ENCODE measurements at places on chromosomes 1 and 21.

- no peak for DNase-seq
Observed at GRCh38 chr1:221237587-221237986, 358.3 kb downstream of the HLX start.

DNA sequence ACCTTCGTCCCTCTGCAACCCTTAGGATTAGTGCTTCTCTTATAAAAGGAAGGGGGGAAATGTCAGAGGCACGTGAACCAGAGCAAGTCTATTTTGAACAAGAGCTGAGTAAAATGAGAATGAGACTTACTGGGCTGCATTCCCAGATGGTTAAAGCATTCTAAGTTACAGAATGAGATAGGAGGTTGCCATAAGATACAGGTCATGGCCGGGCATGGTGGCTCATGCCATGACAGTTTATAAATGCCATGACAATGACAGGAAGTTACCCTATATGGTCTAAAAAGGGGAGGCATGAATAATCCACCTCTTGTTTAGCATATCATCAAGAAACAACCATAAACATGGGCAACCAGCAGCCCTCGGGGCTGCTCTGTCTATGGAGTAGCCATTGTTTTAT lies 2.5 kb upstream of the AQP10 start:
- DNase-seq = no peak

DNA sequence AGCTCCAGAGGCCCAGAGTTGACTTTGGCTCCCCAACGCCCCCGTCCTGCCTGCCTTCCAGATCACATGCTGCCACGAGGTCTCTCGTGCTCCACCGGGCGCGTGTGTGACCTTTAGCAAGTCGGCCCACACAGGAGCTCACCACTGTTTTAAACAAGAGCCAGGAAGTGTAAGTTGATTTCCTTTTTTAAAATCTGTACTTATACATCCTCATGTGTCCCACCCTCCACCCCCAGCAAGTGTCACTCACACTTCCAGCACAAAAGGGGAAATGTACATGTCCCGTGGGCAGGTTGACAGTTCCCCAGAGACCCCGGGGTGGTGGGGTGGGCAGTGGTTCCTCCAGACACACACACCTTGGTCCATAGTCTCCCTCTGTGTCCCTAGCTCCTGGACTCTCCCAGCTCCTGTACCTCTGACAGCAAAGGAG lies 84.4 kb downstream of the STUM start:
- no peak for DNase-seq

GRCh38 chr1:73452522-73452921 lies 745.5 kb downstream of the LRRIQ3 start:
- DNase-seq = no peak

GRCh38 chr1:66492424-66492823 lies 41.5 kb upstream of the SGIP1 start:
- no peak for DNase-seq

GRCh38 chr1:231597971-231598370 lies 28.6 kb upstream of the DISC1 start:
- DNase-seq = no peak

GRCh38 chr1:72296501-72296900 lies 14.2 kb upstream of the NEGR1 start:
- DNase-seq = no peak

DNA sequence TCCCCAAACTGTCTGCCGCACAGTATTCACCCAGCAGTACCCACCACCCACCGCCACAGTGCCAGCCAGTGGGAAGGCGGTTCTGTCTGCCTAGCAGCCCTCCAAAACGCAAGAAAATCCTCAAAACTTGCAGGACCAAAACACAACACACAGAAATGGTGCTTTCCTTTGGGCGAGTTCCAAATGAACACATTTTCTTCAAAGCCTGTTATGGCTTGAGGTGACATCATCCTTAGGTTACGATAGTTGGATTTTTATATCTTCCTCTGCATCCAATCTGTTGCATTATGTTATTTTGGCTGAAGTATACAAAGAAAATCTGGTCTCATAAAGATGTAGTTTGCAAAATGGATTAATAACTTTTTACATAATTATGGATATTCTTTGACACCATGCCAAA lies 8.4 kb upstream of the SPRR3 start:
- DNase-seq = no peak

GRCh38 chr21:26754853-26755252 lies 90.4 kb downstream of the ADAMTS1 start:
- DNase-seq = no peak

DNA sequence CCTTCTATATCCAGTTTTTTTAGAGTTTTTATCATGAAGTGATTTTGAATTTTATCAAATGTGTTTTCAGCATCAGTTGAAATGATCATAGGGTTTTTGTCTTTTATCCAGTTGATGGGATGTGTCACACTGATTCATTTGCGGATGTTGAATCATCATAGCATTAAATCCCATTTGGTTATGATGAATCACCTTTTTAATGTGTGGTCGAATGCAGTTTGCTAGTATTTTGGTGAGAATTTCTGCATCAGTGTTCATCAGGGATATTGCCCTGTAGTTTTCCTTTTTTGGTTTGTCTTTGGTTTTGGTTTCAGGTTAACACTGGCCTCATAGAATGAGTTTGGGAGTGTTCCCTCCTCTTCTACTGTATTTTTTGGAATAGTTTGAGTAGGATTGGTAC lies 80.3 kb downstream of the DIRAS3 start:
- no peak for DNase-seq

DNA sequence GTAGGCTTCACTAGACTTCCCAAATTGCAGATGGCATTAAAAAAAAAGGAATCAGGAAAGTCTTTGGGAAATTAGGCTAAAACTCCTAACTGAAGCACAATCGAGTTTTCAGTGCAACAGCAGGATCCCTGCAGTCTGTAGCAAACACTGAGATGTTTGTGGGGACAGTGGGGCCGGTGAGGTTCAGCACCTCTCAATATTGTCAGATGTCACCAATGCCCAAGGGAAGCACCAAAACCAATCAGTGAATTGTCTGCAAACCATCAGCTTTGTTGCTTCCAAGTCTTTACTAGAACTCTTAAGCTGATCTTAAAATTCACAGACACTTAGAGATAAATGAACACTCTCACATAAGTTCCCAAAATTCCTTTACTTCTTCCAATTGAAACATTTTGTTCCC lies 2.6 kb downstream of the ERG start:
- DNase-seq = no peak

GRCh38 chr1:48205522-48205921 lies 17.0 kb upstream of the SLC5A9 start:
- no peak for DNase-seq

- DNase-seq = no peak
Observed at GRCh38 chr1:119859647-119860046, 36.7 kb downstream of the ADAM30 start.

GRCh38 chr1:240522122-240522822 lies 89.7 kb downstream of the GREM2 start:
- peak; percentile 73 for DNase-seq

DNA sequence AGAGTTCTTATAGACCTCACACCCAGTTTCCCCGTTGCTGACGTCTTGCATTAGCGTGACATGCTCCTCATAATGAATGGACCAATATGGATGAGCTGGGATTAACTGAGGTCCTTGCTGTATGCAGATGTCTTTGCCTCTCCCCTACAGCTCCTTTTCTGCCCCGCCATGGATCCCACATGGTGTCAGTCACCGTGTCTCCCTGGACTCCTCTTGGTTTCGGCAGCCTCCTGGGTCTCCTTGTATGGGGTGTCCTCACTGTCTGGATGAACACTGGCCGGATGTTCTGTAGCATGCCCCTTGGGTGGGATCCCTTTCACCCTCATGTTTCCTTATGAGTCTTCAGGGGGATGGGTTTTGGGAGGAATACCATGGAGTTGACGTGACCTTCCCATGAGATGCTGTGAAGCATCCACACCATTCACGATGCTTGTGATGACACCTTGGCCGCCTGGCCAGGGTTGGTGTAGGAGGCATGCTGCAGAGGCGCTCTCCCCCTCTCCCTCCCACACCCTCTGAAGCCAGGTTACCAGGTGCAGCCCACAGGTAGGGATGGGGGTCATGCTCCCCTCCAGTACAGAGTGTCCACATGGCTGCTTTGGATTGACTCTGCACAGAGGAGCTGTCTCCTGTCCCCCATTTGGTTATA lies 4.4 kb downstream of the GJC2 start:
- no peak for DNase-seq

DNA sequence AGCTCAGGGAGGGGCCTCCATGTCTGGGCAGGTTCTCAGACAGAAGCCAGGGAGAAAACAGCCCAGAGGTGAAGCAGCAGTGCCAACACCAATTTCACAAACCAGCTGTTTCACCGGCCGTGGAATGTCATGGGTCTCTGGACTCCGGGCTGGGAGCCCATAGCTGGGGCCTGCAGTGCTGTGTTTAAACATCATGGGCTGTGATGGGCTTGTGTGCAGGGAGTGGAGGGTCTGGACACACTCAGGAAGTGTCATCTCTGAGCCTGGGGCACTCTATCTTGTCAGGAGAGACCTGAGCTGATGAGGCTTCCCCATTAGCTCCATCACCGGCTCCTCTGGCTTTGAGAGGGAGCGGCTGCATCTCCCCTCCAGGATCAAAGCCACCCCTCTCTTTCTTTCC lies 173.6 kb upstream of the IGSF21 start:
- DNase-seq = no peak

DNA sequence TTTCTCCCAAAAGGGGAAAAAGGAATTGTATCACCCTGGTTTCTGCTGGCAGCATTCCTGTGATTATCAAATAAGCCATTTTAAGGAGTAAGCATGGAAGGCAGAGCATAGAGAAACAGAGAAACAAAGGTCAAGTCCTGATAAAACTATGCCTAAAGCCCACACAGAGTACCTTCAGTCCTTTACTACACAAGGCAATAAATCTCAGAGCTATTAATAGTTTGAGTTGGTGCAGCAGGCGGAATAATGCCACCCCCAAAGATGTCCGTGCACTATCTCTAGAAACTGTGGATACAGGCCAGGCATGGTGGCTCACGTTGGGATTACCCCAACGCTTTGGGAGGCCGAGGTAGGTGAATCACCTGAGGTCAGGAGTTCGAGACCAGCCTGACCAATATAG lies 58.1 kb upstream of the ZBTB40 start:
- DNase-seq = no peak

DNA sequence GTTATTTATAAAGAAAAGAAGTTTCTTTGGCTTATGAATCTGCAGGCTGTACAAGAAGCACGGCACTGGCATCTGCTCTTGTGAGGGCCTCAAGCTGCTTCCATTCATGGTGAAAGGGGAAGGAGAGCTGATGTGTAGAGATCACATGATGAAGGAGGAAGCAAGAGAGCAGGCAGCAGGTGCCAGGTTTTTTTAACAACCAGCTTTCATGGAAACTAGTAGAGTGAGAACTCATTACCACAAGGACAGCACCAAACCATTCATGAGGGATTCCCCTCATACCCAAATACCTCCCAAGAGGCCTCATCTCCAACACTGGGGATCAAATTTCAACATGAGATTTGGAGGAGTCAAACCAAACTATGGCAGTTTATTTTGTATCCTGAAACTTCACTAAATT lies 85.8 kb upstream of the CAMK1G start:
- no peak for DNase-seq

- DNase-seq = no peak
Observed at GRCh38 chr1:36151845-36152203, 2.5 kb upstream of the TRAPPC3 start.

GRCh38 chr1:37001703-37002102 lies 32.6 kb downstream of the GRIK3 start:
- DNase-seq = no peak

- no peak for DNase-seq
Observed at GRCh38 chr1:179973198-179974110, 18.8 kb downstream of the CEP350 start.

DNA sequence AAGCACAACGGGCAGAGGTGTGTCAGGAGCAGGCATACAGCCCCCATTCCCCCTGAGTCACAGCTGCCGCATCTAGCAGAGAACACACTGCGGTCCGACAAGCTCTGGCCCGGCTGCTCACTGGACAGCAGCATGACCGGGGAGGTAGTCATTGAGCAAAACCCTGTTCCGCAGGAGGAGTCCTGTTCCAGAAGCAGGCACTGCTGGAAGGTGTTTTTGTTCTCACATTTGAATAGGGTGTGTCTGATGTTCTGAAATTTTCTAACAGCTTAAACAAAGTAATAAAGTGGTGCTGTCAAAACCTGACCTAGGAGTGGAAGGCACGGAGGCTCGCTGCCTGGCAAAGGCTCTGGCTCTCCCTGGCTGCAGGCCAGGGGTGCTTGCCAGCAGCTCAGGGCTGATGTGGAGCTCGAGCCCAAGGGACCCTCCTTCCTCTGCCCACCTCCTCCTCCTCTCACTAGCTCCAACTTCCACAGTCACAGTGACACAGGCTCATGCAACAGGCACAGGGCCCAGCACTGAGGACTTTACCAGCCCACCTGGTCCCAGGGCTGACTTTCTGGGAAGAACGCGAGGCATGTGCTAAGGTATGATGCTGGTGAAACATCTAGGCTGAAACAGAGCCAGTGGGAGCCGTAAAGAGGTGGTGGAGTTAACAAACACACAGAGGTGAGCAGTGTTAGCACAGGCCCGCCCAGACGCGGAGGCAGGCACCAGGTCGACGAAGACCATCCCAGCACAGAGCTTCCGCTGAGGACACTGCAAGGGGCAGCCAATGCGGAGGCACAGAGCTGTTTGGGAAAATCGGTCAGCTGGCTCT lies 118.6 kb upstream of the IFFO2 start:
- DNase-seq = no peak

DNA sequence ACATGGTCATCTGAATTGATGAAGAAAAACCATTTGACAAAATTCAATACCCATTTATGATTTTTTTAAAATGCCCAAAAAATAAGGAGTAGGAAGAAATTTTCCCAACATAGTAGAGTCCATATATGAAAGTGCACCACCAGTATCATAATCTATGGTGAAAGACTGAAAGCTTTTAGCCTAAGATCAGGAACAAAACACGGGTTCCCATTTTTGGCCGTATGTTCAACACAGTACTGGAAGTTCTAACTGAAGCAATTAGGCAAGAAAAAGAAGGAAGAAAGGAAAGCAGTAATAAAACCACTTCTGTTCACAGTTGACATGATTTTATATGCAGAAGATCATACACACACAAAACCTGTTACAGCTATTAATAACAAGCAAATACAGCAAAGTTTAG lies 227.8 kb upstream of the RAB4A start:
- DNase-seq = no peak

- no peak for DNase-seq
Observed at GRCh38 chr1:75074831-75075395, 59.3 kb upstream of the LHX8 start.

GRCh38 chr1:56180520-56181190 lies 398.7 kb downstream of the PLPP3 start:
- no peak for DNase-seq

GRCh38 chr1:91546876-91547275 lies 46.2 kb downstream of the CDC7 start:
- no peak for DNase-seq

DNA sequence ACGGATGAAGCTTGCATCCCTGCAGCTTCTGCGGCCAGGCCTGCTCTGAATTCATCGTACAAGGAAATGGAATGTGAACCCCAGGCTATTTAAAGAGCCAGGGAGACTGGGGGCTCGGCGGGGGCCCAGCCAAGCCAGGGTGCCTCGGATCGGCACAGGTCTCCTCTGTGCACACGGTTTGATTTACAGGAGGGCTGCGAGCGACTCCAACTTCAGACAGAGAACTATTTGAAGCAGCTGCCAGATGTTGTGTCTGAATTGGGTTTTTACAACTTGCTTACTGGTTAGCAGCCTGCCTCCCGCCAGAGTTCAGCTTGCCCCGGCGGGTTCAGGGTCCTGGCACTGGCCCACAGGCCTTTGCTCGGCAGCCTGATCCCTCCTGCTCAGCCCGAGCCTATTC lies 83.2 kb downstream of the SPSB1 start:
- no peak for DNase-seq
